ENCODE measurements at places on chromosomes 5 and 9.

- no peak for DNase-seq
These were observed 115.2 kb downstream of the LHFPL2 start for GRCh38 chr5:78533356-78533755.

- no peak for DNase-seq
These were observed 144.1 kb downstream of the CCDC171 start for GRCh38 chr9:15696979-15697378.

DNA sequence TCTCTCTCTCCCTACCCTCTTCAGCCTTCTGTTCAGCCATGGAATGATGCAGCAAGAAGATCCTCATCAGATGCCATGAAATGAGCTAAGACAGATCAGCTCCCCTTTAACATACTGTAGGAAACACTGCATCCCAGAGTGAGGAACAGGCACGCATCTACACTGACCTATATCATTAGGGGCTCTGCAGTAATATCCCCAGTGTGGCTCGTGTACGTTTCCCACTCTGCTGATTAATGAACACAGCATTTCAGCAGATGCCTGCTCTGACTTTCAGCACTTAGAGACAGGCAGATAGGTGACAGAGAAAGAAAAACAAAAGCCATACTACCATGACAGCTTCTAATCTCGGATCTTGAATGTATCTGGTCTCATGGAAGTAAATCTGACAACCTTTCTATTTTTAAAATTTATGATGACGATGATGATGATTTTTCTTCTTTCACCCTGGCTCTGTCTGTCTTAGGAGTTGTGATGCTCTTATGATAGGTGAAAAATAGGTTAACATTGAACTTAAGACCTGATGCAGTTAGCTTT is 750.3 kb downstream of the CDH12 start:
- no peak for DNase-seq

DNA sequence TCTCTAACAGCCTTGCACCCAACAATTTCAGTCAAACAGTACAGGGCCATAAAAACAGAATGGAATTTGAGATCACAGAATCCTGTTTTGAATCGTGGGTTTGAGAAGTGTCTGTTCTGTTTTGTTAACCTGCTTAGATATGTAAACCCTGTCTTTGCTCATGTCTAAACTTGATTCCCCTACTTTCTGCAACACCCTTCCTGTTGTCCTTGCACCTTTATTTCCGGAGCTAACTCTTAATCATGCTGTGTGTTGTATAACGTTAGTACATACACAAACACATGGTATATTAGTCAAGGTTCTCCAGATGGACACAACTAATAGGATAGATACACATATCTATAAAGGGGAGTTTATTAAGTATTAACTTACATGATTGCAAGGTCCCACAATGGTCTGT is 2229.2 kb upstream of the C9orf72 start:
- no peak for DNase-seq

DNA sequence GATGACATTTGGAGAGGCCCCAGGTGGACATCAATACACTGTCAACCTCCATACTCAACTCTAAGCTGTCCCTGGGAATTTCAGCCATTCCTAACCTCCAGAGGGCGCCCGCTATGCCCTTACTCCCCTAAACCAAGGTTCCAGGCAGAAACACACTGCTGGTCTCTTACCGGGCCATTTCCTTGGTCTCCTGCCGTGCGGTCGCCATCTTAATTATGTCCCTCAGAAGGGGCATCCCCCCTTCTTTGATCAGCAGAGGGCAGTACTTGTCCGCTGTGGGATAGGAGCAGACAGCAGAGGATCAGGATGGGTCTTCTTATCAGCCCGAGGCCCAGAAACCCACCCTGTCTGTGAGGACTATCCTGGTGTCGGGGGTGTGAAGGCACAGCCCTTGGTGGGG is 9.3 kb upstream of the ZDHHC12 start:
- DNase-seq, result no peak

DNA sequence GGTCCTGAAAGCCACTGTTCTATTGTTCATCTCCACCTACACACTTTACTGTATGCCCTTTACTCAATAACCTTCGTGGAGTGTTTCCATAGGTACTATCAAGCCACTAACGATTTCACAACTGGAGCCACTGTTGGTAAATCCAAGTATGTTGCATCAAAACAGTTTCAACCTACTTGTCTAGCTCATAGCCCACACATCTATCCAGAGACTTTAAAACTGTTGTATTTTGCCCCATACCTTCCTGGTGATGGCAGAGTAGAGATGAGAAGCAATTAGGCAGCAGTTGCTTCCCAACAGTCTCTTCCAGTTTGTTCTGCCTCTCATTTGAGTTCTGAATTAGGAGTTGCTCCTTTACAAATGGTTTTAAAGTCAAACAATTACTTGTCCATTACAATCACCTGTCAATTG is 607 bp downstream of the FAXDC2 start:
- no peak for DNase-seq

DNA sequence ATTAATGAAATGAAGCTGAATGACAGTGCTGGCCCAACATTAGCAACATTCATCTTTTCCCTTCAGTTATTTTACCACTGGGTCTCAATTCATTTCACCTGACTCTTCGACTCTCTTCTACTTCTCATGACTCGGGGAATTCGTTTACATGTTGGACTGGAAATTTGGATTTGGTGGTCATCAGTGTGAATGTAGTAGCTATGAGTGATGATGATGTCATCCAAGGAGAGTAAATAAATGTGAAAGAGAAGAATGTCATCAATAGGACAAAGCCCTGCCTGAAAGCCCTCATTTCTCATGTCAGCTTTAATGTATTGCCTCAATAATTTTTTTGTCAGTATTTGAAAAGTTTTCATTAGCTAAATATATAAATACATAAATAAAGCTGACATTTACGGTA is 21.9 kb upstream of the CFAP95 start:
- no peak for DNase-seq

- no peak for DNase-seq
These were observed 450.8 kb downstream of the NFIB start for GRCh38 chr9:13863112-13863511.

DNA sequence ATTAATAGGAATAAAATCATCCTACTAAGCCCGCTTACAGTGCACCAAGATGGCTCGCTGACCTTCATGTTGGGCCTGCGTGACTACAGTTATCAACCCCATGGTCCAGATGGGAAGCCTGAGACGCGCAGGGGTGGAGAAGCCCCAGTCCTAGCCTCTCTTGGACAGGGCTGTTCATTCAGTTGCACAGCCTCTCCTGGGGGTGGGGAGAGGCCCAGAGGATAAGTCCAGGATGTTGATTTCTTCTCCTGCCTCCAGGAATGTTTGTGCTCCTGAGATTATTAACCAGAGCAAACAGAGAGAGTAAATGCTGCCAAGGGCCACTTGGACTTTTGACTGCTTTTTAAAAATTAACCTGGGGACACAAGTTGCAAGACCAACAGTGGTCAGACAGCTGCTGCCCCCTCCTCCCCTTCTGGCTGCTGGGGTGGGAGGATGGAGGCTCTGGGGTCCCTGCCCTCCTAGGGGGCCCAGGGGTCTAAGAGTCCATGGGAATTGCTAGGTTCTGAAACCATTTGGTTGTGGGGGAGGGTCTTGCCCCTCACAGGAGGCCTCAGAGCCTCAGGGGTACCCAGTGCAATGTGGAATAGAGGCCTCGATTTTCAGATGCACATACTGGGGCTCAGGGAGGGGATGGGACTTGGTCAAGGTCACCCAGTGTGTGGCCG is 2.8 kb upstream of the AMBP start:
- DNase-seq, result no peak

GRCh38 chr9:112846528-112847488 is 43.9 kb downstream of the SLC46A2 start:
- no peak for DNase-seq

- no peak for DNase-seq
These were observed 644 bp upstream of the CTNNAL1 start for GRCh38 chr9:109013679-109014607.

DNA sequence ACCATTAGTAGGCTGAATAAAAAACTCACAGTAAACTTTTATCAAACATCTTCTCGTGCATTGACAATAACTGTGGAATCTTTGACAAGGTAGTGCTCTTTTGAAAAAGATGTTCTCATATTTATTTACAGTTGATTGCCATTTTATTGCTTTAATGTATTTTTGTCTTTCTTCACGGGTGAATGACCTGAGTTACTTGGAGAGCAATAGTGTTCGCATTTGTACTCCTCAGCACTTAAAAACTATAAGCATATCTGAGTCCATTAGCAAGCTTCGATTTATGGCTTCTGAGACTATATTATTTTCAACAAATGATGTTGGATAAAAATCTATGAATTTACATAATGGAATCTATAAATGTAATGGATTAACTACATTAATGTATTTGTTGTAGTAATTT is 1012.3 kb downstream of the CDH9 start:
- no peak for DNase-seq

GRCh38 chr5:57692582-57693487 is 210.2 kb upstream of the ACTBL2 start:
- no peak for DNase-seq

DNA sequence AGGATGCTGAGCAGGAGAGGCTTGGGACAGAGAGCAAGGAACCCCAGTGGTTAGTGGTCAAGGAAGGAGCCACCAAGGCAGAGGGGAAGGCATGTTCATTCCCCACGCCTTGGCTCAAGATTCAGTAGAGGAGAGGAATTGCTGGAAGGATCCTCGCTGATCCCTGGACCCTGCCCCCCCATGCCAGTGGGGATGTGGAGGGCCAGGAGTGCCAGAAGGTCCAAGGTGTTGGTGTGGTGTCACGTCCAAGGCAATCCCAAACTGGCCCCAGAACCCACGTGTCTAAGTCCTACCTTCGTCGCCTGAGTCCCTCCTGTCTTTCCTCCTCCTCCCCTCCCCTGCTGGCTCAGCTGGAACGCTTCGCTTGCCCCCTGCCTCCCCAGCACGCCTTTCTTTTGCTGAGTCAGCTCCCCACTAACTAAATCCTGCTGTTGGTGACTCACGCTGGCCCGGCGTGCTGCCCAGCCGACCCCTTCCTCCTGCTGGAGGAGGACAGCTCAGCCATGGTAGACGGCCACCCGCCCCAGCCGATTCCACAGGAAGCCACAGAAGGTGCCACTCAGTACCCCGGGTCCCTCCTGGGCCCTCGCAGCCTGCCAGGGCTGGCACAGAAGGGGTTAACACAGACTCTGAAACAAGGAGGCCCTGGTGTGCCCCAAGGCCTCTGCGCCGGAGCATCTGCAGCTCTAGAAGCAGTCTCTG is 37.6 kb upstream of the ORM1 start:
- no peak for DNase-seq

DNA sequence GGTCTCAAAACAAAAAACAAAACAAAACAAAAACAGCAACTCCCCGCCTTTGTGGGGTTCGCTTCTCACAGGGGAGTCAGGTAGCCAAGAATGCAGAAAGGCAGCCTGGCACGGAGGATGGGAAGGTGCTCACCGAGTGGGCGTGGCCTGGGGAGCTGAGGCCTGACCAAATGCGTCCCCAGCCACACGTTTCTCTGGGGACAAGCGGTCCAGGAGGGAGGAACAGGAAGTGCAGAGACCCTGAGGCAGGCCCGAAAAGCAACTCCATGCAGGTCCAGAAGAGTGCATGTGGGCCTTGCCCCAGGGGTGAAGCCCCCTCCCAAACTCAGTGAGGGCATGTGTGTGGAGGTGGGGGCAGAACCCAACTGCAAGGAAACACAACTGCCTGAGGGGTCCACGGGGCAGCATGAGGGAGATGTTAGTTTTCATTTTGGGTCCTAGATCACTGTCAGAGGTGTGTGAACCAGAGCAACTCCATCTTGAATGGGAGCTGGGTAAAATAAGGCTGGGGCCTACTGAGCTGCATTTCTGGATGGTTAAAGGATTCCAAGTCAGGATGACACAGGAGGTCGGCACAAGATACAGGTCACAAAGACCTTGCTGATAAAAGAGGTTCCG is 2.6 kb upstream of the UAP1L1 start:
- no peak for DNase-seq

DNA sequence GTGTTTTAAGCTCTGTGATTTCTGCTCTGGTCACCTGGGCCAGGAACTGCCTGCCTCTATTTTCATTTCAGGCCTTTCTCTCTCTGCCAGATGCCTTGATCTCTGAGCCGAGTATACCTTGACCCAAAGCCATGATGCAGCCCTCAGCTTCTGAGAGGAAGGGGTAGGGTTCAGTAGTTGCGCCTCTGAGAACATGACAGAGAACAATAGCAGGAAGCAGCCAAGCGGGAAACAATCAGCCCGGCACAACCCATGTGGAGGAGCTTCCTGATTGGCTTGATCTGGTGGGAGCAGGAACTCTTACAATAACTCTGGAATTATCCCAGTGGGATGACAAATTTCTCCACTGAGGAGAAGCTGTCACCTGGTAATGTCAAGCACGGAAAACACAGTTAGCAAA is 127.4 kb downstream of the PALM2AKAP2 start:
- no peak for DNase-seq

- no peak for DNase-seq
These were observed 28.1 kb downstream of the IL7R start for GRCh38 chr5:35884773-35885172.

DNA sequence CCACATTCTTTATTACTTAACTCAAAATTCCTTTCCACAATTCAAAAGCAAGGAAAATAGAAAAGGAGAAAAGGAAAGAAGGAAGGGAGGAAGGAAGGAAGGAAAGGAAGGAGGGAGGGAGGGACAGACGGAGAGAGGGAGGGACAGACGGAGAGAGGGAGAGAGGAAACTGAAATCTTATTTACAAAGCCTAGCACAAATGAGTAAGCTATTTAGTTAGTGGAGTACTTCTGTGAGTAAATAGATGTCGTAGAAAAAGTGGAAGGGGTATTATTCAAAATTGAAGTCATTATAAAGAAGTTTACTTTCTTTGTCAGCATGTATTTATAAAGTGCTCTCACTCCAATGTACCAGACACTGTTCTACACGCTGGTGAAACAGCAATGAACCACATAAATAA is 177.9 kb downstream of the CETN3 start:
- DNase-seq, result no peak

DNA sequence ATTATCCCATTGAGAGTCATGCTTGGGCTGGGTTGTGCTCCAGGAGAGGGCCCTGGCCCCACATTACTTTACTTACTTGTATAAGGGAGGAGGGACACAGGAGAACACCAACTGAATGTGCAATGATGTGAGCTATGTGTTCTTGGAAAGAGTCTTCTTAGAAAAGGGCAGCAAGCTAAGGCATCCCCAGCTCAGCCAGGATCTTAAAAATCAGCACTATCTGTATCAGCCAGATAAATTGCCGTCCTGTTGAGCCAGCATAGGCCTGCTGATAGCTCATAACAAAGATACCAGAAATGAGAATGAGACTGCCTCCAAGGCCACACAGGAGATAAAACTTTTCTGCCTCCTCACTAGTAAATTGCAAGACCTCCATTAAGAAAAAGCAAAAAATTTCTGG is 357.5 kb downstream of the CAAP1 start:
- DNase-seq, result no peak

GRCh38 chr9:134923466-134923865 is 5.8 kb upstream of the FCN1 start:
- no peak for DNase-seq

All from stimulated activated CD4-positive, alpha-beta T cell treated with anti-CD3 and anti-CD28 coated beads, Interleukin-1b, Interleukin-23, amount 100 ng/mL, for 1 hour (primary cell).